ENCODE measurements at places on chromosomes 11 and 22. TPM values are rescaled to one million over a fixed set of nuclear protein-coding genes. Genes with fewer than 3 reads are reported as not detected.

COX8A gene
- 454 TPM for total RNA-seq

OR56A1 gene
- total RNA-seq, result not detected

KRTAP5-10 gene
- not detected for total RNA-seq

PHF21A gene
- 61.8 TPM for total RNA-seq

KRTAP5-8 gene
- not detected for total RNA-seq

SLC25A45 gene
- 13.2 TPM for total RNA-seq

LRRN4CL gene
- 0.16 TPM for total RNA-seq

PNPLA5 gene
- not detected for total RNA-seq

PHOX2A gene
- total RNA-seq, result not detected

GGTLC3 gene
- total RNA-seq, result not detected

GVQW3 gene
- total RNA-seq, result 3.2 TPM

ASCL2 gene
- 2.7 TPM for total RNA-seq

MPEG1 gene
- not detected for total RNA-seq

TBX1 gene
- not detected for total RNA-seq

C11orf97 gene
- total RNA-seq, result not detected

Measured in activated CD4-positive, alpha-beta T cell treated with anti-CD3 and anti-CD28 coated beads for 36 hours (primary cell).